ENCODE measurements at places on chromosomes 6 and 20.

- no peak for DNase-seq
These were observed 165.6 kb downstream of the PDE10A start for GRCh38 chr6:165497472-165497871.

- DNase-seq, result peak; percentile 90
These were observed 35.2 kb downstream of the NDUFAF5 start for GRCh38 chr20:13819885-13820645.

GRCh38 chr6:170004585-170005210 is 253.3 kb downstream of the ERMARD start:
- no peak for DNase-seq

GRCh38 chr20:53751620-53752318 is 158.1 kb upstream of the ZNF217 start:
- DNase-seq, result no peak

GRCh38 chr6:104682722-104683643 is 176.7 kb downstream of the HACE1 start:
- DNase-seq, result peak; percentile 33

- DNase-seq, result no peak
These were observed at the start of gene ADTRP for GRCh38 chr6:11778648-11779328. TSS of gene ADTRP (minus strand) at chr6:11778803. CDS start at chr6:11778759, 44 bp downstream.

Data from NCI-H2029 treated with DMSO at 0.1 percent for 48 hours (cell line).